ENCODE measurements at places on chromosomes 5 and 9.

- H3K27me3 ChIP-seq: no peaks in the 10 kb centered on the region
- no peaks in the 10 kb centered on the region for H3K4me1 ChIP-seq
- no peak for DNase-seq
- no peaks in the 10 kb centered on the region for H3K36me3 ChIP-seq
- H3K27ac ChIP-seq: no peak overlapping the region
These were observed 13.4 kb downstream of the HSPA5 start for GRCh38 chr9:125227761-125228160.

DNA sequence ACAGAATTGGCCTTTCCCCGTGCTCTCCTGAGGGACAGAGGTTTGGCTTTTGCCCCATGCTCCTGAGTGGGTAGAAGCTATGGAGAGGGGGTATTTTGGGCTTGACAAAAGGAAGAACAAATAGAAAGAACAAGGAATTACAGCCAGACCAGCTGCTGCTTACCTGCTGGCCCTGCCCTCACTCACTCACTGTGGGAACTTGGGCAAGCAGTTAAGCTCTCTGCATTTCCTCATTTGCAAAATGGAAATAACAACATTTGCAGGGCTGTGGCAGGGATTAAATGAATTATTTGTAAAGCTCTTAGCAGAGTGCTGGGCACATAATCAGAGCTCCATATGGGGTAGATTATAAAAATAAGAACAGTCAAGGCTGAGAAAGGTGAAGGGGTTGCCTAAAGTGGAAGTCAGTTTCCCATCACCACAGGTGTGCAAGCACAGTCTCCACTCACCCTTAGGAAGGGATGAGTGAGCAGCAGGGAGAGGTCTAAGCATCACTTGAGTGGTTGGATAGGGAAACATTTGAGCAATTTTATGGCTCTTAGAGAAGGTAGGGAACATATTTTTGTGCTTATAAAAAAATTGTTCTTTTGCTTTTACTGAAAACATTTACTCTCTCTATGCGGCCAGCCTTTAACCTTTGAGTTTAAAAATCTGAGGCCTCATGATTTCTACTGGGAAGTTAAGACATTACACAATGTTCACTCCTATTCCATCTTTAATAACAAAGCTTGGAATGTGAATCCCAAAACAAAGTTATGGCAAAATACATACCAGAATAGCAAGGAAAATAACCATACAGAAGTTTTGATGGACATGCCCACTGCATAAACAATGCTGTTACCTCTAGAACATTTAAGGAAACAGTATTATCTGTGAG lies 42.8 kb upstream of the LHFPL2 start:
- no peaks in the 10 kb centered on the region for H3K4me1 ChIP-seq
- no peak overlapping the region for H3K27ac ChIP-seq
- DNase-seq: no peak
- H3K27me3 ChIP-seq: no peaks in the 10 kb centered on the region
- H3K4me3 ChIP-seq: no peak overlapping the region

GRCh38 chr5:158739951-158740757 lies 359.6 kb downstream of the EBF1 start:
- DNase-seq: no peak
- H3K4me1 ChIP-seq: no peaks in the 10 kb centered on the region
- H3K27me3 ChIP-seq: no peaks in the 10 kb centered on the region
- H3K4me3 ChIP-seq: no peak overlapping the region
- no peaks in the 10 kb centered on the region for H3K36me3 ChIP-seq

DNA sequence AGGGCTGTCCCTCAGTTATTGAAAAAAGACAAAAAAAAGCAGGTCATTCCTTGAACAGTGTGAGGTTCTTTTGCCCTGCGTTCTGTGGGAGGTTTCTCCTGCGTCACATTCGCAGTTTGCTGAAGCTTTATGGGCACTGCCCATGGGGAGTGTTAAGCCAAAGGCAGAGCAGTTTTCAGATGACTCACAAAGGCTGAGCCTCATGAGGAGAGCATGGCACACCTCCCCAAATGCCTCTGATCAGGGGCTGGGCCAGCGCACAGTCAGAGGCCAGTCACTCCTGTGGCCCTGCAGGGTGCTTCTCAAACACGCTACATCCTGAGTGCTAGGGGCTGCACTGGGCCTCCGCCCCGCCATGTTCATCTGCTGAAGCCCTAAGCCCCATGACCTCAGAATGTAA lies 38.4 kb downstream of the IRX1 start:
- no peak overlapping the region for H3K4me3 ChIP-seq
- no peaks in the 10 kb centered on the region for H3K4me1 ChIP-seq
- H3K36me3 ChIP-seq: no peaks in the 10 kb centered on the region
- DNase-seq: no peak

- no peak for DNase-seq
- peaks cover 15% of the 10 kb centered on the region for H3K4me1 ChIP-seq
- no peak overlapping the region for H3K27ac ChIP-seq
- no peaks in the 10 kb centered on the region for H3K27me3 ChIP-seq
- no peak overlapping the region for H3K4me3 ChIP-seq
These were observed 53.0 kb upstream of the GRAMD2B start for GRCh38 chr5:126369995-126370731.

GRCh38 chr5:138784590-138784989 lies 31.4 kb downstream of the CTNNA1 start:
- H3K27me3 ChIP-seq: no peaks in the 10 kb centered on the region
- no peaks in the 10 kb centered on the region for H3K36me3 ChIP-seq
- no peak for DNase-seq

DNA sequence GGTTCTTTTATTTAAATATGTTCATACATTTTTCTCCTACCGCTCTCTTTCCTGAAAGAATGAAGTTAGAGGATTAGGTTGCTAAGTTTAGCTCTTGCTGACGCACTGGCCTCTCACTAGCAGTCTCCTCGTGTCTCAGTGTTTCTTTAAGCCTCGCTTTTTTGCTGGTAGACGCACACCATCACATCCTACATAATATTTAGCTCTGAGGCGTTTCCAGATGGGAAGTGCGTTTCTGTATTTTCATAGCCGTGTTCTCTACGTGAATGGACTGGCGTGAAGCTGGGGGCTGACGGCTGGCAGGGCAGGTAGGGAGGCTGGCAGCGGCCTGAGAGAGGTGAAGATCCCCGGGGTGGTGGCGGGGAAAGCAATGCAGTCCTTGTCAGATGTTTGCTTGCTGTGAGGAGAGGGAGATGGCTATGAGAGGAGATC lies 79.2 kb upstream of the SPRY4 start:
- no peak for DNase-seq
- no peak overlapping the region for H3K4me3 ChIP-seq
- H3K4me1 ChIP-seq: no peaks in the 10 kb centered on the region
- no peak overlapping the region for H3K27ac ChIP-seq
- no peaks in the 10 kb centered on the region for H3K27me3 ChIP-seq

- no peak for DNase-seq
- no peak overlapping the region for H3K27ac ChIP-seq
- no peak overlapping the region for H3K4me3 ChIP-seq
- no peaks in the 10 kb centered on the region for H3K27me3 ChIP-seq
These were observed 3.8 kb downstream of the IFNA1 start for GRCh38 chr9:21443849-21444625.

GRCh38 chr9:74496406-74496805 lies 729 bp upstream of the RORB start:
- H3K27me3 ChIP-seq: peaks cover 22% of the 10 kb centered on the region
- H3K27ac ChIP-seq: no peak overlapping the region
- no peak overlapping the region for H3K4me3 ChIP-seq
